ENCODE measurements at places on chromosomes 12 and 14.

DNA sequence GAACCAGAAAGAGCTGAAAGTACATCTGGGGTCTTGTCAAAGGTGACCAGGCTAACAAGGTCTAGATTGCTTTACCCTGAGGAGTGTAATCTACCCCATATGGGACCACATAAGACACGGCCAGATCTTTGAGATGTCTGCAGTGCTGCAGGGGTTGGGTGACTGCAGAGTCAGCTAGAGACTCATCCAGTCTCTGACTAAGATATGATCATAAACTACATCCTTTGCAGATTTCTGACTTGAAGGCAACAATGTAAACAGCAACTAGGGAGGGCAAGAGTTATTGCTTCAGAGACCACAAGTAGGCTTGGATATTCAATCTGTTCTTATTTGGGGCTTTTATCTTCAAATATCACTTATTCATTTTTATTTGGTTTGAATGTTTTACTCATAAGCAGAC, 1080.5 kb upstream of the FOXG1 start:
- DNase-seq = no peak

- DNase-seq = no peak
These were observed 265.5 kb downstream of the ZFP36L1 start for GRCh38 chr14:68527329-68527851.

DNA sequence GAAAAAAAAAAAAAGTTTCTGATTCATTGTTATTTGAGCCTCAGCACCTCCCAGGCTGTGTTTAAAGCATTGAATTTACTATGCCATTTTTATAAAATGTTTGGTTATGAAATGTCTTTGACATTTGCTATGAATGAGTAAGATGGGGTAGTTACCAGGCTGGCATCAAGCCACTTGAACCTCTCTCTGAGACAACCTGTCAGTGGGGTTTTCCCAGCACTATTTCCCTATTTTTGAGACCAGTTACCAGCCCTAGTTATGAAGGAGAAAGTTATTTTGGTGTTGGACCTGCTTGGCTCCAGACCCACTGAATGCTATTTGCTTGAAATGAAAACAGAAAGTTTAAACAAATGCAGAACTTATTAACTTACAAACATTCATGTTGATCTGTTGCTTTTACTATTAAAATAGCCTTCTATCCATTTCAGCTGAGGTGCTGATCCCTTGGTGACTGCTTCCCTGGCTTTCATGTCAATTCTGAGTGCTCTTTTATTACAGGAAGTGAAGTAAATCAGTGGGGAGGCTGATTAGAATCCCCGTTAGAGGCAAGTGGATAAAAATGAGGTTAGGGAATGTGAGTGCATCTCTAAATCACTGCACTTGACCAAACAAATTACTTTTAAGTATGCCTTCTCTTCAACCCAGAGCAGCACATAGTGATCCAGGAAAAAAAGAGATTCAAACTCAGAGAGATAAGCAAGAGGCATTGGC, 37.8 kb downstream of the LLPH start:
- no peak for DNase-seq

GRCh38 chr12:26867080-26867479, 34.1 kb upstream of the ITPR2 start:
- DNase-seq = no peak

DNA sequence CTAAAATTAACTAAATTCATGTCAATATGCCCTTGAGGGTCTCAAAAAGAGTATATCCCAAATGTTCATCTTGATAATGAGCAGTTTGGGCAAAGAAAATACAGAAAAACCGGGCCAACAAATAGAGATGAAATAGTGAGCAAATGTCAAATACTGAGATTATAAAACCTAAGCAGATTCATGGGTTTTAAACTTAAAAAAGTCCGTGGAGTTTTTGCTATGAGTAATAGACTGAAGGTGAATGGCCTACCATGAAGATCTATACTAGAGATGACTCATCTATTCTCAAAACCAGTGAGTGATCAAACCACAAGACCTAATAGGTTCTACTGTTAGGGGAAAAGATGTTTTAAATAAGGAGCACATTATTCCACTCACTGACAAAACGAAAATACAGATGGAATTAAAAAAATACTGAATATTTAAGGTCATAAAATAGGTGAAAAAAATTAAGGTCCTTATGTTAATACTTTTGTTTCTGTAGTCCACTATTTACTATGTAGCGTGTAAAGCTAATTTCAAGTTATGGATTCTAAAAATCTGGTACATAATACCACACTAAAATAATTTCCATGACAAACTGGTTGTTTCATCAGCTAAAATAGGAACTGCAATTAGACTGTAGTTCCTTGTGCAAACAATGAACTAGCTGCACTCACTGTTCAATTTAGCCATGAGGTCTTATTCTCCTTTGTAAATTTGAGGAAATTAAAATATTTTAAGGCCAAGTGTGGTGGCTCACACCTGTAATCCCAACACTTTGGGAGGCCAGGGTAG, 5.0 kb downstream of the HNRNPC start:
- peak; percentile 21 for DNase-seq

DNA sequence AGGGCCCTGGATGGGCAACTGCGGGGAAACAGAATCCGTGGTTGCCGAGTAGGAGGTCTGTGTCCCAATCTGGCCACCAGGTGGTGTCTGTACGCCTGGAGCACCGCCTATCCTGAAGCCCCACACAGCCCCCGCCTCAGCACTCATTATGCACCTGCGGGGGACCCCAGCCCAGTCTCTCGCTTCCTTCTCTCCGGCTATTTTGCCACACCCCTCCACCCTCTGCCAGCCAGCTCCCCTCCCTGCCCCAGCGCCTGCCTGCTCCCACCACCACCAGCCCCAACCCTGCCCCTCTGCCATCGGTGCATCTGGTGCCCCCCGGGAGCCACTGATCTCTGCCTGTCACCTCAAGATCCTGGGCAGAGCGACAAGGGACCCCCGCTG, 2.2 kb upstream of the NXPH4 start:
- no peak for DNase-seq

DNA sequence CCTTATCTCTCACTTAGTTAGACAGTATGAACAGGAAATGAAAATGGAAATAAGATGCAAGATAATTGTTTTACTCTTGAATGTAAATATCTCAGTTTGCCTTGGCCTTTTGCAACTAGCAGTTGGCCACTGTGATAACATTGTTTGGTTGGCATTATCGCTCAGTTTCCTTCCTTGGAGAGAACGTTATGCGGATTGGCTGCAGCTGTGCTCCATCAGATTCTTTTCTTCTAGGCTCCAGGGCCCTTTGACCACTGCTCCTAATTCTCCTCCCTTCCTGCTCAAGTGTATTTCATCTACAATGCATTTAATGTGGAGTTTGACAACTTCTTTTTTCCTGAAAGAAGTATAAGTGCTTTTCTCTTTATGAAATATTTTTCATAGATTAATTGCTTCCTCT, 284.2 kb downstream of the ADAMTS20 start:
- no peak for DNase-seq

DNA sequence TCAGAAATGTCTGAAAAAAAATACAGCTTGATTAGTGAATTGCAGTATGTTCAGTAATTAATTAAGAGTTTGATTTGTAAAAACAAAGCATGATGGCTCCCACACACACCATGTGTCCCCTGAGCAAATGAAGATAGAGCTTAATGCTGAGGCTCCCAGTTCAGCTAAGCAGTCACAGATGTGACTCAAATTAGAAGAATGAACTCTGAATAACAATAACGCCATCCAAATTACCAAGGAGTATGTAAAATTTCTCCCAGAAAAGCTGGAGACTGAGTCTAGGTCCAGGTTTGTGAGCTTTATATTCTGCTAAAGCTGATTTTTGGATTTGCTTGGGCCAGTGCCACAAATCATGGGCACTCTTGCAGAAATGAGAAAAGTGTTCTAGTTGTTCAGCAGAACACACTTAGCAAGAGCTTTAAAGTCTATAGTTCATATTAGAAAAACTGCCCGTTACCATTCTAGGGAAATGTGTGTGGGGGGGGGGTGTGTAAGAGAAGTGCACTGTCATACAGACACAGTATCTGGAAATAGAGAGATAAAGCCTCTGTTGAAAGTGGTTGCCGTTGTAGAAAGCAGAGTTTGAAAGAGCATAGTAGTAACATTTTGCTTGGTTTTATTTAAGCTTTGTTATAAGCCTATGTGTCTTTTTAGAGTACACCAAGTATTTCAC, 253.1 kb downstream of the BCAT1 start:
- no peak for DNase-seq

GRCh38 chr14:83208341-83208740, 1674.7 kb upstream of the SEL1L start:
- DNase-seq = no peak

DNA sequence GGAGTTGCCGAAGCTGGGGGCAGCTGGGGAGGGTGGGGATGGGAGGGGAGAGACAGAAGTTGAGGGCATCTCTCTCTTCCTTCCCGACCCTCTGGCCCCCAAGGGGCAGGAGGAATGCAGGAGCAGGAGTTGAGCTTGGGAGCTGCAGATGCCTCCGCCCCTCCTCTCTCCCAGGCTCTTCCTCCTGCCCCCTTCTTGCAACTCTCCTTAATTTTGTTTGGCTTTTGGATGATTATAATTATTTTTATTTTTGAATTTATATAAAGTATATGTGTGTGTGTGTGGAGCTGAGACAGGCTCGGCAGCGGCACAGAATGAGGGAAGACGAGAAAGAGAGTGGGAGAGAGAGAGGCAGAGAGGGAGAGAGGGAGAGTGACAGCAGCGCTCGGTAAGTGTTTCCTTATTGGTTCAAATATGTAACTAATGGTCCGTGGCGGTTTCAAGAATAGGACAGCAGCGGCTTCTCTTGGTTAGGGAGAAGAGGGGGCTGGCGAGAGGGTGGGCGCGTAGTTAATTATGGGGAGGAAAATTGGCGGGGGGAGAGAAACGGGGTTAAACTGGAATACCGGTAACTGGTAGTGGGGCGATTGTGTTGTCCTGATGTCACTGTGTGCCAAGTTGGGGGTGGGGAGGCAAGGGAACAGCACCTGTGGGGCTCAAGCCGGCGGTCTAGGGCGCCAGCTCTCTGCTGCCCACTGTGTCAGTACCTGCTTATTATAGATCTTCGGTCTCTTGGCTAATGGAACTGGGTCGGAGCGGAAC, 8.4 kb downstream of the HOXC8 start:
- DNase-seq = no peak

DNA sequence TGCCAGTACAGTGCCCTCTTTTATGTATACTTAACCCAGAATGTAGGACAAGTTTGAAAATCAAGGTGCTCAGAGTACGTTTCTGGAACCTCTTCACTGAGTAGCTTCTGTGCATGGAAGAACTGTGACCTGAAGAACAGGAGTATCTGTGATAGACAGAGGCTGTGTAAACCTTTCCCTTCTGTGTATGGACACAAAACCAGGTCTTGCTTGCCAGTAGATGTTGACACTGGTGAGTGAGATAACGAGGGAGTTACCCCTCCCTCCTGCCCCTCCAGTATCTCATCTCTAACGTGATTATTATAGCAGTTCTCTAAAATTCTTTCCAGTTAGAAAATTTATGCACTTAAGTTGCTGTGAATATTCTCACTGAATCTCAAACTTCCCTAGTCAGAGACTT, 170.8 kb downstream of the RPL10L start:
- no peak for DNase-seq

- DNase-seq = peak; percentile 19
These were observed 7.7 kb upstream of the RACGAP1 start for GRCh38 chr12:50032854-50033581.

DNA sequence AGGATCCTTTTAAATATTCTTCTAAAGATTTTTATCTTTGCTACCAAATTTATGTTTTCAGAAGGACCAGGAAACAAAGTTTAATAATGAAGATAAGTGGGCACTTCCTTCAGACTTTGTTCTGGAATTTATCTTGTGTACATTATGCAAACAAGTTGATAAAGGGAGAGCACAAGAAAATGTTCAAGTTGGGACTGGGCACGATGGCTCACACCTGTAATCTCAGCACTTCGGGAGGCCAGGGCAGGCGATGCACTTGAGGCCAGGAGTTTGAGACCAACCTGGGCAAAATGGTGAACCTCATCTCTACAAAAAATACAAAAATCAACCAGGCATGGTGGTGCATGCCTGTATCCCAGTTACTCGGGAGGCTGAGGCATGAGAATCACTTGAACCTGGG, 4.6 kb downstream of the PLBD1 start:
- DNase-seq = no peak

- DNase-seq = no peak
These were observed 503 bp downstream of the FBXO21 start for GRCh38 chr12:117189725-117190209.

GRCh38 chr14:29925101-29925722, 2.4 kb downstream of the PRKD1 start:
- no peak for DNase-seq

GRCh38 chr14:104598910-104599273, 5.7 kb downstream of the TMEM179 start:
- no peak for DNase-seq

- DNase-seq = no peak
These were observed 26.9 kb downstream of the FBXW8 start for GRCh38 chr12:116937640-116938039.

- no peak for DNase-seq
These were observed 138.5 kb upstream of the SYT1 start for GRCh38 chr12:78725951-78726580.

DNA sequence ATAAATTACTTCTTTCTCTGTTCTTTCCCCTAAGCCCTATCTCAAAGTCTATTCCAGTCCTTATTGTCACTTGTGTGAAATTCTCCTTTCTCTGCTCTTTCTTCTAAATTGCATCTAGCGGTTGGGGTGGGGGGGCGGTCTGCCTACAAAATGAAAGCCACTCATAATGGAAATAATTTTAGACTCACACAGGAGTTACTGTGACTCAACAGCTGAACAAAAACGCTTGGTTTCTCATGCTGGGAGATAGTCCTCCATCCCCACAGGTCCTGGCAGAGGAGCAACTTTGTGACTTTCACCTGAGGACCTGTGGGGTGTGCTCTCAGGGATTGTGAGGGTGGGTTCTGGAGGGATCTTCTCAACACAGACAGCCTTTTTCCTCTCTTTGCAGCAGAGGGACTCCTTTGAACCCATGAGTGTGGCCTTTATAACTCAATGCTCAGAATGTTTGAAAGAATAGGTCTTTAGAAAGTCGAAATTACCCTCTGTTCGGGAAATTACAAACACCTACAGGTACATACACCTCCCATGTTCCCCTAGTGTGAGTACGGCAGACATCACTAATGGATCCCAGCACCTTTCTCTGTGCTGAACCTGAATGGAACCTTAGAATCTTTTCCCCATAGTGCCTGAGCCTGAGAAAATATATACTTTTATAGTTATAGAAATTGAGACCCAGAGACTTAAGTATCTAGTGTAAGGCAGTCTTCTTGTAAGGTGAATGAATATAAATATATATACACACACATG, 109.7 kb downstream of the CHST11 start:
- no peak for DNase-seq

- no peak for DNase-seq
These were observed 284.1 kb upstream of the FOXG1 start for GRCh38 chr14:28482251-28483040.

GRCh38 chr12:116400636-116401372, 123.3 kb upstream of the MED13L start:
- DNase-seq = peak; percentile 63

DNA sequence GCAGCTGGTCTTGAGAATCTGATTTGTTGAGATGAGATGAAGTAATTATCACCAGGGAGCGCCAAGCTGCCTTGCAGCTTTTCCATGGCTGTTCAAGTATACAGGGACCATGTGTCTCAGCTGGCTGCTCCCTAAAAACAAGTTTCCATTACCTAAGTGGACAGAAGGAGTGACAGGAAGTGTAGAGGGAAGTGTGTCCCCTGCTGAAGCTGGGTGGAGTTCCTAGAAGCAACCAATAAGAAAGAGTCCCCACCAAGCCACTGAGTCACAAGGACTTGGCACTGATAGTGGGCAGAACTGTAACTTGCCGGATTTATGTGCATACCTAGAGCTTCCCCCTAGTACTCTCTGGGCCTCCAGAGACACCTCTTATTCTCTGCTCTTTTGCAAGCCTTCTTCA, 1.5 kb upstream of the GPX2 start:
- DNase-seq = no peak

GRCh38 chr12:108629824-108630476, 3.7 kb downstream of the SELPLG start:
- DNase-seq = no peak
